NCI-H2081 (cell line): ENCODE measurements at places on chromosomes 6 and 20.
A peak's percentile ranks its signal among the peaks of the same experiment; 100 is the strongest.

DNA sequence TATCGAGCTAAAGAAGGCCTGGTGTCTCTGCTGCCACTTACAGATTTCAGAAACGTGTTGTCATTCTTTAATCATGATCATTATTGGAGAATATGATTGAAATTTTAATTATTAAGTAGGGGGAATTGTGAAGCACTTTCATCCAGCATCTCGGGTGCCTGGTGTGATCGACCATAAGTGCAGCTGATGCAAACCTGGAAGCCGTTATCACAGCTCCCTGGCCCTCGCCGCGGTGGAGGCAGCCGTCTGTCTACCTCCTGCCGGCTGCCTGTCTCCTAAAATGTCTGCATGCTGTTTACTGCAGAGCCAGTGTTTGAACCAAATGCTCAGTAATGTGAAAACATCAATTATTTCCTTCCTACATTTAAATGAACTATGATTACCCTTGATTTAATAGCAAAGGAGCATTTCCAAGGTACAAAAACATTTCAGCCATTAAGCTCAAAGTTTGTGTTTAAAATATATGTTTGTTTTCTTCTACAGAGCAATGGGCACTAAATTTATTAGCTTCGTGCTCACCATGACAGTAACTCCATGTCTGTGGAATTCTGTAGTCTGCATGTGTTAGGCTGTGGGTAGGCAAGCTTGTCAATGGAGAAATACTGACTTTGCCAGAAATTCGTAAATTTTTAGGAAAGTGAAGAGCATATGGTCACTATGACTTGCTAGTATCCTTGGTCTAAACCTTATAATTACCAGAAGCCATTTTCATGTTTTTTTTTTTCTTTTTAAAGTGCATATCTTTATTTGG is 184.5 kb upstream of the AGPAT4 start:
- DNase-seq, result no peak

GRCh38 chr6:36807750-36808149 is 31.5 kb downstream of the CPNE5 start:
- DNase-seq, result no peak

GRCh38 chr6:158476389-158476788 is 83.5 kb upstream of the TMEM181 start:
- peak; percentile 84 for DNase-seq

- DNase-seq, result no peak
These were observed 52.9 kb upstream of the SIM1 start for GRCh38 chr6:100517633-100518032.
